ENCODE measurements at places on chromosomes 4 and X.
A peak's percentile ranks its signal among the peaks of the same experiment; 100 is the strongest.

GRCh38 chrX:101931488-101932248 is at the start of gene ZMAT1:
Gene ZMAT1 (minus strand): TSS chrX:101932027. CDS start chrX:101932008, 19 bp downstream.
- DNase-seq, result peak; percentile 27

- DNase-seq, result no peak
These were observed 372.4 kb upstream of the RPS6KA3 start for GRCh38 chrX:20639115-20639514.

- no peak for DNase-seq
These were observed 31.6 kb downstream of the CDKL5 start for GRCh38 chrX:18457000-18457399.

- DNase-seq, result no peak
These were observed 138.0 kb downstream of the RBMX2 start for GRCh38 chrX:130539721-130540321.

GRCh38 chr4:148243837-148244236 is 198.4 kb downstream of the NR3C2 start:
- no peak for DNase-seq

- DNase-seq, result no peak
These were observed 90.8 kb downstream of the NHS start for GRCh38 chrX:17465802-17466201.

DNA sequence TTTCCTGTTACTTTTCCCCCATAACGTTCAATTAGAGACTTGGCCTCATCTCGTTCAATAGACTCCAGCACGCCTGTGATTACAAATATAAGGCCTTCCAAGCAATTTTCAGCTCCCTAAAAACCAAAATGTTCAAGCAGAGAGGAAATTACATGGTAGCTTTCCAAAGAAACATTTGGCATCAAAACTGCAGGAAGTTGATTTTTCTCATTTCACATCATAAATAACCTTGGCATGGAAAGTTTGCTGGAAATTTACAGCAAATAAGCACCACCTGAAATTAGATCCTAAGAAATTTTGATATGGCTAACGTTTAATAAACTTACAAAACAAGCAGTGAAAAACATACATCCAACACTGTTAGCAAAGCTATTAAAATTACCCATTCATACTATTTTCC is 53.3 kb downstream of the RFC1 start:
- DNase-seq, result no peak

DNA sequence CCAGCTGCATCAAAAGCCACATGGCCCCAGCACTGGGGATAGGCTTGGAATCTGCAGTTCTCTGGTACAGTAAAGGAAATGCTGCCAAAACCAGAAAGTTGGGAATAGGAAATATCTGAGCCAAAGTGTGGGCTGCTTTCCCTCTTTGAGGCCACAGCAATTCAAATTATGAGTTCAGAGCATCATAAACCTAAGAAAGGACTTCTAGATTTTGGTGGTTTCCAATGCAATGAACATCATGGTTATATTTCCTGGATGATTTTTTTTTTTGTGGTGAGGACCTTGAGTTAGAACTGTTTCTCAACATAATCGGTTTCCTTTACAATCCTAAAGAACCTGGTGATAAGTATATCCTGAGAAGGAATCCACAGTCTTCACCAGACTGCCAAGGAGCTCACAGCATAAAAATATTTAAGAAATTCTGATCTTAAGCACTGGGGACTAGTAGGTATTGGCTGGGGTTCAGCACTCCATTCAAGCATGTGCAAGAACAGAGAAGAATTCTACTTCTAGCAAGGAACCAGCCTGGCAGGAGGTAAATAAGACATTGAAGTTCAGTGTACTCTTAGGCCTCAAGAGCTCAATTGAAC is 29.8 kb upstream of the ARHGAP24 start:
- peak; percentile 16 for DNase-seq

GRCh38 chr4:155787113-155787710 is 28.4 kb downstream of the GUCY1B1 start:
- no peak for DNase-seq

- DNase-seq, result no peak
These were observed 122.2 kb downstream of the CAMK2D start for GRCh38 chr4:113639326-113639725.

DNA sequence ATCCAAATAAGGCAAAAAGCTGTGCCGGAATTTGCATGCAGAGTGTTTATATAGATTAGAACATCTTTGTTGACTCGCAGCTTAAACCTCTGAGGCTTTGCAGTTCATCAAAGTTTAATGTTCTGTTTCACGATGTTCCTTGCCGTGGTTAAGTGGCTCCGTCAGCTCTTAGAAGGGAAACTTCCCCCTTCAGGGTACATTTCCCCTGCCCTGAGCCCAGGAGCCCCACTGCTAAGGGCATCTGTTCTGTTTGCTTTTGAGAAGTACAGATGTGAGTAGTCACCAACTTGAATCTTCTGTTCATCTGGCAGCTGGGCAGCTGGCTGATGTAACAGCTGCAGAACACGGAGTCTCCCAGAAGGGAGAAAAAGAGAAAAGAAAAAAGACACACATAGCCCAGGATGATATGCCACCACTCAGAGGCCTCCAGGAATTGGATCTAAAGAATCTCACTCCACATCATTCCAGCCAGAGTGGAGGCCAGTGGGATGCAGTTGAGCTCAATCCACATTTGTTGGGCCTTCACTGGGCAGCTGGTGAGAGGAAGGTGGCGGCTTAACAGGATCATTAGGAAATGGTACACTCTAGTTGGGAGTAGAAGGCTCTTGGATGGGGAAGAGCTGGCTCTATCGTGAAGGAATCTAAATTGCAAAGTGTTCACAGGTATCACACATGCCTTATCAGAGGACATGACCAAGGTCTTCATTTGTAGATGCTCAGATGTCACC is 178.7 kb upstream of the RBPJ start:
- no peak for DNase-seq

DNA sequence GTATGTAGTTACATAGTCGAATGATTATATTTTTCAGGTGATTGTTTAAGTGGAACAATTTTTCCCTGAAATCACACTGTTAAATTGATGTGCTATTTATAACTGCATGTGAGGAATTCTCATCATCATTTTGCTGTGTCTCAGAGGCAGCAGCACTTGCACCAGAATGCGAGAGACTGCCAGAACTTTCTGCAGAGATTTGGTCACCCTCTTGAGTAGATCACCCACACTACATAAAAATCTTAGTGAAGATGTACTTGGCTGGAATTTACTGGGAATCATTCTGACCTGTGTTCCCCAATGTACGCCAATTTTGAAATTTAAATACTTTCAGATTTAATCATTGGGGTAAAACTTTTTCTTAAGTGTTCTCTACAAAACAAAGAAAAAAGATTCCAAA is 5.4 kb downstream of the UGT2B4 start:
- no peak for DNase-seq

GRCh38 chr4:40649321-40649720 is 19.7 kb upstream of the RBM47 start:
- DNase-seq, result no peak

DNA sequence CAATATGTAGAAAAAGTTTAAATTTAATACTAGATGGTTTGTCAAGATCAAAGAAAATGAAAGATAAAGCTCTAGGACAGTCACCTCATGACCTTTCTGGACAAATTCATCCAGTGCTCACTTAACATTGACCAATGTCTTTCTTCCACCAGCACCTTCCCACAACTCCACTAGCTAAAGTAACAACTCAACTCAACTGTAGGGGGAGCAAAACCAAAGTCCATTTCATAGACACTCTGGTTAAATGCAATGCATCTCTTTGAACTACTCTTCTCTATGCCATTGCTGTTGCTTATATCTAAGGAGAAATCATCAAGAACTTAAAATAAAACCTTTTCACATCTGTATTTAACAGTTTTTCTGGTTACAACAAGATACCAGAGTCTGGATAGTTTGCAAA is 25.1 kb downstream of the UGT2B4 start:
- DNase-seq, result no peak

DNA sequence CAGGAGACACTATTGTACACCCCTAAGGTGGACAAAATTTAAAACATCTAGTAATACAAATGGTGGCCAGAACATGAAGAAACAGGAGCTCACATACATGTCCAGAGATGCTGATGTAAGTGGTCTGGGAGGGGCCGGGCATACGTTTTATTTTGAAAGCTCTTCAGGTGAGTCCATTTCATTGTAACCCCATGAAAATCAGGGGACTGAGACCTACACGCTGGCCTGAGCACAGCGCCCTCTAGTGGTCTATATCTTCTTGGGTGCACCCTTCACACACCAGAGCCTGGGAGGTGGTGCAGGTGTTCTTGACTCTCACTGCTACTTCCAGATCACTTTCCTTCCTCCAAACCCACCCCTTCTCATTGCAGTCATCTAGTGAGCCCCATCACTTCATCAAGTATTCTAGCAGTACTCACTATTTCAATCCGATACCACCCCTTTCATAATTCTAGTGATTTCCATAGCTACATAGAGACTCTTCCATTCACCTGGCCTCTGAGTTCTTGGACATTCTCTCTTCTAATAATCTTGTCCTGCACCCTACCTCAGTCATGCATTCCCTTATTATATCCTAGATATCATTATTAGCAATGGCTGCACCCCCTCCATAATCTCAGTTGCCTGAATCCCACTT is 4.3 kb upstream of the TLR6 start:
- no peak for DNase-seq

- no peak for DNase-seq
These were observed 110.8 kb upstream of the STIM2 start for GRCh38 chr4:26749867-26750266.

DNA sequence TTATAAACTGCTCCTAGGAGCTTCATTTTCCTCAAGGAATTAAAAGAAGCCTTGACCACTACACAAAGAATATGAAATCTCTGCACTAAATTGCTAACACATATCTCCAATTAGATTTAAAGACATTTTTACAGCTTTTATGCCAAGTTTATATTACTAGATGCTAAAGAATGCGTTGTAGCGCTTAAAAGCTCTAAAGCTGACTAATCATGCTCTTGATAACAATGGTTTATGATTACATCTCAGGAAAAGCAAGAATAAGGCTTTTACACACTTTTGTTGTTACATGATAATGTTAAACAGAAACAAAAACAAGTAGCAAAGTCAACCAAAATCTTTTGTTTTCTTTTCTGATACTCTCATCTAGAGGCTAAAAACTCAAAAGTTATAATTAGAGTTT is 44.7 kb downstream of the SLC10A7 start:
- DNase-seq, result no peak

DNA sequence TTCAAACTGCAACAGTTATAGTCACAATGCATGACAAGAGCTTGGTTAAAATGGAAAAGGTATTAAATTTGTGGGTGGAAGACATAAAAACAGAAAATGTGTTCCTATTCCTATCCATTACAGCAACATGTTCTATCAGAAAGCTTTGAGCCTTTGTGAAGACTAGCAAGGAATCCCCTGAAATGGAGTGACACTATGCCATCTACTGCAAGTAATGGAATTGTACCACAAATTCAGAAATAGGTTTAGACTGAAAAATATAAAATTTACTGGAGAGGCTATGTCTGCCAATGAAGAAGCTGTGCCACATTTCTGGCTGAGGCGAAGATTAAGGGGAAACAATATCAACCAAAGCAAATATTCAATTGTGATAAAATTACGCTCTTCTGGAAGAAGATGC is 247.9 kb downstream of the ADAM29 start:
- DNase-seq, result no peak

GRCh38 chrX:149827254-149827653 is 45.5 kb downstream of the MAGEA9 start:
- no peak for DNase-seq

DNA sequence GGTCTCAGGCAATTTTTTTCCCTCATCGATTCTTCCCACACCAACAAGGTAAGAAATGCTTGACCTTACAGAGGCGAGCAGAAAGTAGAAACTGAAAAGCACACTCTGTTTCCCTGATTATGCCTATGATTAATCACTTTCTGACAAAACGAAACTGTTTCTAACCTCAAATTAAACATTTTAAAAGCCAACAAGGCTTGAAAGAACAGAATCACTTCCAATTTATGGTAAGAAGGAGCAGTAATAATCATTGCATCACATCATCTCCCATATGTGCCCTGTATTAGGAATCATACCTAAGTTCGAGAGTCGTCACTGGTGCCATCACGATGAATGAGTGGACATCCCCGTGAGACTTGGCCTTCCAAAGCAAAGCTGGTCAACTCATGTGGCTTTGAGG is 12.5 kb upstream of the CXCL13 start:
- DNase-seq, result no peak

GRCh38 chr4:65624651-65625050 is 45.6 kb downstream of the EPHA5 start:
- no peak for DNase-seq

DNA sequence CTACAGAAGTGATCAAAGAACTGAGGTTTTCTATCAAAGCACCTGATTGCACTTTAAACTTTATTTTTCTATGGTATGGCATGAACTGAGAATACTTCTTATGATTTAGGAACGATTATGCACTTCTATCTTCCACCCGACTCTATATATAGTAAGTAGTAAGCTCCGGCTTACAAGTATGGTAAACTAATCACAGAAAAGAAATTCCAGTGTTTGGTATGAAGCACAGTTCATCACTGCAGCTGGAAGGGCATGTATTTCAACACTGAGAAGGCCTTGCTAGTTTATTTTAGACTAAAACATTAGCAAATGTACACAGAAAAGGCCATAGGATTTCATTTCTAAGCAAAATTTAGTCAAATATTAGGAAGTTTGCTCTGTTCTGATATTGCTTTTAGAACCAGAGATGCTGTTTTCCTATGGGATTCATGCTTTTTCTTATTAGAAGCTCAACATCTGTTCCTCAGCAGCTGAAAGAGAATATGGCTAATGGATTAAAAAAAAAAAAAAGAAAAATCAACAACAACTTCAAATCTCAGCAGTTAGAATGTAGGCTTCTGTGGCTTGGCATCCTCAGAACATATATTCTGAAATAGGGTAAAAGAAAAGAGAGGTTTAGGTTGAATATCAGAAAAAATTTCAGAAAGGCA is 273.5 kb downstream of the C4orf33 start:
- no peak for DNase-seq

DNA sequence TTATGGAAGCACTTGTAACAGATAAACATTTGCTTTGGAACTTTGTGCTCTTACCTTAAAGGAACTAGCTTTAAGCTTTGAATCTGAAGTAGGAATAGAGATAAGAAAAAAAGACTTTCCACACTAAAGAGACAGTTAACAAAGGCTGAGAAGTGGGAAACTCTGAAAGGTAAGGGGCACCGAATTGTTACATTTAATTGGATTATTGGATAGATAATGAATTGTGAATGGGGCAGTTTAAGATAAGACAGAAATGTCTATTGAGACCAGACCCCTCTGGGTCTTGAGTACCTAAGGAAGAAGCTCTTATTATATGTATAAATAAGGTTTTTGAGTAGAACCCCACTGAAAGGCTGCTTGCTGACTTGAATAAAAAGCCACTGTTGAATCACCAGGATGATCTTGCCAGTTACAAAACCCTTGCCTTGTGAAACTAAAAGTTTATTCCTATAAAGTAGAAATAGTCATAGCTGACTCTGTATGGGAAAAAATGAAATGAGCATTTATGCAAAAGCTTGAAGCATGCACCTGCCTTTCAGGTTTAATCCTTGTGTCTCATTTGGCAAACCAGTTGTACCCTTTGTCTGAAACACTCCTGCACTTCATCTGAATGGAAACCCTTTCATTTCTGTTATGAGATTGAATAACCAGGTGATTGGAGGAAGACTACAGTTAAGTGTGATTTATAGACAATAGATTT is 423.2 kb downstream of the RPA4 start:
- DNase-seq, result no peak

Measured in GM04503 (cell line).